Right kidney (tissue), 9 donors: ENCODE measurements at places on chromosomes 5 and 9.

GRCh38 chr9:93086447-93087224 lies 9.4 kb upstream of the CARD19 start:
- DNase-seq: no peak

DNA sequence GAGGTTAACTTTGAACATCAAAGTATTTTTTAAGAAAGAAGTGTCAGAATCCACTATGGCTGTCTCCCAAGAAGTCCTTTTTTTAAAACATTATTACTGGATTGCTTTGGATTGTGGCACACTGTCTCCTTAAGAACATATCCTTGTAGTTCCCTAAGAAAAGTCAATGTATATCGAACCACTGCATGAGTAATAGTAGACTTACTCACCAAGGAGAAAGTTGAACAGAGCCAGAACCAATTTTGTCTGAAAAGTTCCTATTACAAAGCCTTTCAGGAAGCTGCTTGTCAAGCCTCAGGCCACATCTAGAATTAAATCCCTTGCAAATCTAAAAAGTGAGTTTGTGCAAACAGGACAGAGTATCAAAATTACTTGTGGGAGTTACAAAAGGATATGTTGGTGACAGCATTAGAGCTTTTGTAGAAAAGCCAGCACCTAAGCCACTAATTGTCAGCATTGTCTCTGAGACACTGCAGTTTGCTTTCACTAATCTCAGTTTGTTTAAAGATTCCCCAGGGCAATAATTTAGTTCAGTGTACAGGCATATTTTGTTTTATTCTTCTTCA lies 195.4 kb downstream of the MPDZ start:
- no peak for DNase-seq

- DNase-seq: no peak
Measured at GRCh38 chr9:137462396-137462985, 3.4 kb upstream of the NSMF start.

- DNase-seq: no peak
Measured at GRCh38 chr9:90394871-90395270, 247.8 kb downstream of the DIRAS2 start.

GRCh38 chr5:9477537-9477936 lies 68.3 kb downstream of the SEMA5A start:
- DNase-seq: no peak

- no peak for DNase-seq
Measured at GRCh38 chr5:68685863-68686262, 408.0 kb upstream of the SLC30A5 start.

GRCh38 chr5:118778941-118779340 lies 209.4 kb downstream of the DTWD2 start:
- DNase-seq: no peak

- no peak for DNase-seq
Measured at GRCh38 chr5:154409230-154409840, 36.5 kb upstream of the SAP30L start.

- DNase-seq: peak; percentile 92
Measured at GRCh38 chr9:129483415-129484351, 137.2 kb downstream of the C9orf50 start.

- no peak for DNase-seq
Measured at GRCh38 chr5:105134328-105134727, 1571.7 kb upstream of the NUDT12 start.

DNA sequence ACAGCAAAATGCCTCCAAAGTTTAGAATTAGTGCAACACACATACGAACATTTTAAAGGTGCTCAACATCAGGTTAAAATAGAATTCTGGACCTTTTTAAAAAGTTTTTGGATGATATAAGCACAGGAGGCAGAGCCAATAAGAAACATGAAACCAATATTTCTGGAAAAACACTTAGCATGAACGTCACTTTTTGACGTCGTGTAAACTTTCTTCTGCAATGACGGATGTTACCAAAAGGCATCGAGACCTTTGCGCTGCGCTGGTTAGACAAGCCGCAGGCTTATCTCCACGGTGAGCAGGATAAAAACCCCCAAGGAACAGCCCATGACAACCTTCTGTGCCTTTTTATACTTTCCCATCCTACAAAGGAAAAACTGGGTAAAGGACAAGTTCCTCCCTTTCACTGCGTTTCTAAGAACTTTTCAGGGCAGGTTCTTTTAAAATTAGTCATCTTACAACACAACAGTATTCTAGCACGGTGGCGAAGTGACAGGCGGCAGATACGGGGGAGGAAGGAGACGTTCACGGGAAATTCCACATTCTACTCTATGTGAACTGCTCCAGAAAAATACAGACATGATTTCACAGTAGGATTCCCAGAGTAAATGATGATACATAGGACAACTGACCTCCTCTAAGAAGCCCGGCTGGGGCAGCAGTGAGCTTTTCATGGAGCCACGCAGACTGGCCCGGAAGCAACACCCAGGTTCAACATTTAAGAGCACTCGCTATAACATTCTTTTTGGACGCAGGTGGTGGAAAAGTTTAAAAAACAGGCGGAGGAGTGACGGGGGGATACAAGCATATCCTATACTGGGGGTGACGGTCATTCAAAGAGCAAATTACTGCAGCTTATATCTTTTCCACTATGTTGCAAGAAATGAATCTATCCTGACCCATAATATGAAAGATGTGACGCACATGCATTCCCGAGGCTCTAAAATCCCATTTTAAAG lies 52.4 kb downstream of the USP20 start:
- no peak for DNase-seq

DNA sequence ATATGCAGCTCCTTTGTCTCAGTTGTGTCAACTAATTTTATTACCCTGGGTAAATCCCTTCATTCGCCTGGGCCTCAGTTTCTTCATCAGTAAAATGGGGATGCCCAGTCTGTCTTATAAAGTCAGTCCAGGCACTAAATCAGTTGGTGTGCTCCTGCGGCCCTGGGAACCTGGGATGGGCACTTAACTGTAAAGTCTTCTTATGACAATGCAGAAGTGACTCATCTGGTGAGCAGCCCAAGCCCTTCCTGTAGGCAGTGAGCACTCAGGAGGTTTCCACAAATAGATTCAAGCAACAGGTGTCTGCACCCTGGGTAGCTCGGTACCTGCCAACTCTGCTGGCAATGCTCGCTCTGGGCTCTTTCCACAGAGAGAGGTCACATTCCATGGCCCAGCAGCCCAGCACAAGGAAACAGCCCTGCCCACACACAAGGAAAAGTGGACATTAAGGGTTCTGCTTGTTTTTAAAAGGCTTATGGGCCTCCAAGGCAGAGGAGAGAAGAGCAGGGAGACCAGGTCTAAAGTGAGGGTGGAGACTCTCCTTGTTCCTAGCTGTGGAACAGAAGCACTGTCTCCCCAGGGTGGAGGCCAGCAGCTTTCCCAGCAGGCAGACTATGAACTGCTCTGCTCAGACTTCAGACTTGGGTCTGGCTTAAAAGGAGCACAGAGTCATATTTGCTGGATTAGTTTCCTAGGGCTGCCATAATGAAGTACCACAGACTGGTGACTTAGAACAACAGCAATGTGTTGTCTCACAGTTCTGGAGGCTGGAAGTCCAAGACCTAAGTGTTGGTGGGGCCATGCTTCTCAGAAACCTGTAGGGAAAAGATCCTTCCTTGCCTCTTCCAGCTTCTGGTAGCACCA lies 89.7 kb upstream of the ADRA1B start:
- DNase-seq: no peak

DNA sequence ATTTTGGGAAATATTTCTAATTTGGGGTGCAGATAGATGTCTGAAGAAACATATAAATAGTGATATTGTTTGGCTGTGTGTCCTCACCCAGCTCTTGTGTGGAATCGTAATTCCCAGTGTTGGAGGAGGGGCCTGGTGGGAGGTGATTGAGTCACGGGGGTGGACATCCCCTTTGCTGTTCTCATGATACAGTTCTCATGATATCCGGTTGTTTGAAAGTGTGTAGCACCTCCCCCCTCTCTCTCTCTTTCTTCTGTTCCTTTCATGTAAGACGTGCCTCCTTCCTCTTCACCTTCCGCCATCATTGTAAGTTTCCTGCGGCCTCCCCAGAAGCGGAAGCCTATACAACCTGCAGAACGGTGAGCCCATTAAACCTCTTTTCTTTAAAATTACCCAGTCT lies 11.4 kb upstream of the ADAMTS16 start:
- DNase-seq: no peak

- no peak for DNase-seq
Measured at GRCh38 chr9:89810431-89810830, 205.6 kb downstream of the GADD45G start.
